ENCODE measurements at places on chromosomes 16 and 17.

GRCh38 chr17:73498886-73499554, 145.2 kb downstream of the SDK2 start:
- peak; percentile 70 for DNase-seq

GRCh38 chr17:75590849-75591721, 3.5 kb downstream of the MYO15B start:
- DNase-seq = no peak

GRCh38 chr16:529012-529575, 1.6 kb downstream of the CAPN15 start:
- DNase-seq = no peak

- DNase-seq = no peak
Observed at GRCh38 chr17:76199469-76199868, 40.8 kb downstream of the RNF157 start.

GRCh38 chr16:69852815-69853214, 90.7 kb downstream of the WWP2 start:
- DNase-seq = no peak

DNA sequence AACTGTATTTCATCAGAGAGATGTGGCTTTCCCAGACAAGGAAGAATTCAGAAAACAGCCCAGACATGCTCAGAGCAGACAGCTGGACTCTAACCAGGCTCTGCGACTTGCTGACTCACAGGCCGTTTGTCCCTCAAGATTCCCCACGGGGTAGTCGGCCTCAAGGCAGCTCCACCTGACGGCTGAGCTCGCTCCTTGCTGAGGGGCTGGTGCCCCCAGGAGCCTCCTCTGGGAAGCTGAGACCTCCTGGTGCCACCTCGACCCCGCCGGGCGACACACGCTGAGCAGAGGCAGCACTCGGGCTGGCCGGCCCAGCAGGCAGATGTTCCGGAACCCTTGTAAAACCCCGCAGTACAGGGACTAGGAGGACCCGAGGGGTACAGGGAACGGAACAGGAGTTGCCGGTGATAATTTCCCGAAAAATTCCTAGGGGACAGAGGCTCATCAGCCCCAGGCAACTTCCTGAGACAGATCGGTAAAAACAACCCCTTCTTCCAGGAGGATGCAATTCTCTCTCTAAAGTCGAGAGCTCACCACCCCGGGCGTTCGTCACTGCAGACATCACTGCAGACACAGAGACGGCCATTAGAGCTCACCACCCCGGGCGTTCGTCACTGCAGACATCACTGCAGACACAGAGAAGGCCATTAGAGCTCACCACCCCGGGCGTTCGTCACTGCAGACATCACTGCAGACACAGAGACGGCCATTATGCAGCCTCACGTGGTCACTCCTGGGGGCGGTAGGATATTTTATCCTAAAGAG, 19.9 kb downstream of the RPH3AL start:
- peak; percentile 89 for DNase-seq

- no peak for DNase-seq
Observed at GRCh38 chr17:42017866-42018200, 594 bp upstream of the DNAJC7 start.

- DNase-seq = no peak
Observed at GRCh38 chr16:11160676-11161115, 95.3 kb downstream of the SOCS1 start.

GRCh38 chr16:54953461-54953860, 22.8 kb downstream of the IRX5 start:
- DNase-seq = no peak

- no peak for DNase-seq
Observed at GRCh38 chr17:18990331-18990730, 14.2 kb downstream of the FAM83G start.

DNA sequence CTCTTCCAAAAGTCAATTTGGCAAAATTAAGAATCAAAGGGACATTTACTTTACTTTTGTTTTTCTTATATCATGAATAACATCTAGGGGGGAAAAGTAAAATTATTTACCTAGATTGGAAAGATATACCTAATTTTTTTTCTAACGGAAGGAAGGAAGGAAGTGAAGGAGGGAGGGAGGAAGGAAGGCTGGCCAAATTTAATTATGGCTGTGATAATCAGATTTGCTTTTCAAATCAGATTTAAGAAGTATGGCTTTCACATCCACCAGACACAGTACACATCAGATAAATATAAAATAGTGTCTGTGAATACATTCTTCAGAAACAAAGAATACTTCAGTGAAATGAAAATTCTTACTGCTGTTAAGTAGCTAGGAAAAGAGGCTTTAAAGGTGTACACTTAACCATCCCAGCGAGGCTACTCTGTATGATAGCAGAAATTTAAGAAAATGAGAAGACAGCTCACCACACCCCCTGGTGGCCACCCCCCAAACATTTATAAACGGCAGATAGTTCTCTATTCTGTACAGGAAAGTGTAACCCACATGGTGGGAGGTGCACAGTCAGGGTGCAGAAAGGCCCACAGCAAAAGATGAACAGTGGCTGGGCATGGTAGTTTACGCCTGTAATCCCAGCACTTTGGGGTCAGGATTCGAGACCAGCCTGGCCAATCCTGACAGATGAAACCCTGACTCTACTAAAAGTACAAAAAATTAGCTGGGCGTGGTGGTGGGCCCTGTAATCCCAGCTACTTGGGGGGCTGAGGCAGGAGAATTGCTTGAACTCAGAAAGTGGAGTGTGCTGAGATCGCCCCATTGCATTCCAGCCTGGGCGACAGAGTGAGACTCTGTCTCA, 150.8 kb downstream of the SSH2 start:
- DNase-seq = no peak

- no peak for DNase-seq
Observed at GRCh38 chr17:78680436-78680835, 101.6 kb downstream of the CYTH1 start.

DNA sequence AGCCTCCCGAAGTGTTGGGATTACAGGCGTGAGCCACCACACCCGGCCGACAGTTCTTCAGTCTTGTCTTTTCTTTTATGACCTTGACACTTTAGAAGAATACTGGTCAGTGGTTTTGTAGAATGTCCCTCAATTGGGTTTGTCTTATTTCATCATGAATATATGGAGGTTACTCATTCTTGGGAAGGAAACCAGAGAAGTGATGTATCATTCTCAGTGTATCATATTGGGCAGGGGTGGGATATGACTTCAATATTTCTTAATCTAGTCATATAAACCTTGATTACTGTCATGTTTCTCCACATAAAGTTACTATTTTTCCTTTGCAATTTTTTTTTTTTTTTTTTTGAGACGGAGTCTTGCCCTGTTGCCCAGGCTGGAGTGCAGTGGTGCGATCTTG, 36.9 kb downstream of the SNTB2 start:
- no peak for DNase-seq
